Midbrain (tissue), 1 donor: ENCODE measurements at places on chromosomes 11 and 22.
A peak's percentile ranks its signal among the peaks of the same experiment; 100 is the strongest.

GRCh38 chr22:19843857-19844376, 10.8 kb downstream of the GNB1L start:
- no peak for DNase-seq

- DNase-seq = no peak
Observed at GRCh38 chr11:130301002-130301401, 13.7 kb downstream of the ZBTB44 start.

GRCh38 chr22:24035296-24035695, 24.2 kb downstream of the CABIN1 start:
- no peak for DNase-seq

- DNase-seq = no peak
Observed at GRCh38 chr11:64244966-64245365, 1.8 kb downstream of the PPP1R14B start.

GRCh38 chr11:3126207-3126865, 38.8 kb downstream of the OSBPL5 start:
- no peak for DNase-seq

DNA sequence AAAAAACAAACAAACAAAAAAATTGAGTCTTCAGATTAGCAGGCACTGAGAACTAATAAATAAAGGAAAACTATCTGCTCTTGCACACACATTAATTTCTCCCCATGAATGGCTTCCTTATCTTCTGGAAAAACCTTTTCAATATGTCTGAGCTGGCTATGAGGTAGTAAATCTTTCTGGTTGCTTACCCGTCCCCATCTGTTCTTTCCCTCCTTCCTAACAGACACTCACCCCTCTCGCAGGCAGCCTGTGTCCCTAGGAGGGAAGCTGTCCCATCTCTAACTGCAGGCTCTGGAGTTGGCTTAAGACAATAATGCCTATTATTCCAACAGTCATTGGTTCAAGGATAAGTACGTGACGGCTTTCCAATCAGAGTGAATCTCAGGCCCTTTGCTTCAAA, 8.2 kb upstream of the SCUBE2 start:
- DNase-seq = no peak

DNA sequence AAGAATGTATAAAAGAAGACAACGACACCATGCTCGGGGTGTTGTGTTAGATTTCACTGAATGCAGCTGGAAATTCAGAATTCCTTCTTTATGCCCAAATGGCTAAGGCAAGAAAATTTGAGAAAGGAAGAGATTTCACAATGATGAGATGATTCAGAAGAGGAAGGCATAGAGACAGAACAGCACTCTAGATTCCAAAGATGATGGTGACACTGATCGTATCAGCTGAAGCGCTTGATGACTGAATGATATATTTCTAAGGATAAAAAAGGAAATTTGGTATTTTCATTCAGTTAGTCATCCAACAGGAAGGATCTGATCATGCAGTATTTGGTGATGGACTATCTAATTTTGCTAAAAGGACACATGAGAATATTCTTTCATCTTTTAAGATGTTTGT, 189.2 kb downstream of the EFCAB6 start:
- no peak for DNase-seq

GRCh38 chr11:119594639-119595249, 134.3 kb downstream of the NECTIN1 start:
- no peak for DNase-seq

GRCh38 chr11:78655561-78655960, 80.9 kb upstream of the NARS2 start:
- no peak for DNase-seq

DNA sequence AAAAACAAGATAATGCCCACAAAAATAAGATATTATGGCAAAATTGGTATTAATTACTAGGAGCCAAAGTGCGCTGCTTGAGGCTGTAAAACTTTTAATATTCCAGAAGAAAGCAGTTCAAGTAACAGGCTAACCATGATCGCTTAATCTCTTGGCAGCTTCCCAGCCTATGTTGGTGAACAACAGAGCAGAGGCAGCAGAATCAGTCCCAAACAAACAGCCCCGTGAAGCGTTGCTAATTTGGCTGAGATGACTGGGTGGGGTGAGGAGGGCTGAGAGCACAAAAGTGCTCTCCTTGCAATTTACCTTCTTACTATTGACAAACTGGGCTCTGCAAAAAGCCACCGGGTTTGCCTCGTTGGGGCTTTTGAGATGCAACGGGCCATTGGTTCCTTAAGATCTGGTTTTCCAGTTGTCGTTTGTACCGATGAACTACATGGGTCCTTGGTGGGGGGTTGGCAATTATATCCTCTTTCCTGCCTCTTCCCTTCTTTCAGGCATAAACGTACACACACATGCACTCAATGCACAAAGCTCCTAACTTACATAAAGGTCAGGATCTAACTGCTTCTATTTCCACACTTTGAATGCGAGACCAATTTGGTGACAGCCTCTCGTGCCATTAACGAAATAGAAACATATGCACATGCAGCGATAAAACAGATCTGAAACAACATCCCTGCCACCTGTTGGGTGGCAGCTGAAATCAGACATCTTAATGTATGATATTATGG, 407.6 kb upstream of the CADM1 start:
- DNase-seq = no peak

GRCh38 chr22:24728790-24729637, 45.5 kb downstream of the PIWIL3 start:
- peak; percentile 55 for DNase-seq

DNA sequence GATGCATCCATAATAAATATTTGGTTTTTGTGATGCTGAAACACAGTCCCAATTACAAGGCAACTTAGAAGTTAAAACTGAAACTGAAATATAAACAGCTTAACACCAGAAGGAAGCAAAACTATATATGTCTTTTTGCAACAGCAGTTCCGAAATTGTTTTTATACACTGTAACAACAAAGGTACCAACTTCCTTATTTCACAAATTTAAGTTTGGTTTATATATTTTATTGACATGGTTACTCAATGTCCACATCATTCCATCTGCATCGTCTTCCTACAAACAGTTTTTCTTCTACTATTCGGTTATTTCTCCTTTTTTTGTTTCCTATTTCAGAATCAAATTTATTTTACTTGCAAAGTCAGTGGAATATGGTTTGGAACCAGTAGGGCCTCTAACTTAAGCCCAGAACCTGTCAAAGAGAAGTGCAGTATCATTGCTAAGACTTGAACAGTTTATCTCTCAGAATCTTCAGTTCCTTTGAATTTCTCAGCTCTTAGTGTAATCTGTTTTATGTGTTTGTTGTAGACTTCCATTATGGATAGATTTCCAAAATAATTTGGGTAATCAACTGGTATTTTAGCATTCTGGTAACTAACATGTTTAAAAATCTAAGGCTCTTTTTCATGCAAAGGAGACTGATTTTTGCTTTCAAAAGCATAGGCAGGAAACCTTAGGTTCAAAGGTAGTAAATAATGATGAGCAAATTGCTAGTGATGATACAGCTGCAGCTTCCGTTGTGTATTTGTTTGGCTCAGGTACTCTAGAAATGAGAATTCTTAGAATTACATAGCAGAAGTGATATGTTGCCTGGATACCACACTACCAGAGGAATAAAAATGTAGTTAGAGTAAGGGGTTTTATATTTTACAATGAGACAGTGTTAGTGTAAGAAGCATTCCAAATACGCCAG, 8.2 kb upstream of the HSPA8 start:
- no peak for DNase-seq

DNA sequence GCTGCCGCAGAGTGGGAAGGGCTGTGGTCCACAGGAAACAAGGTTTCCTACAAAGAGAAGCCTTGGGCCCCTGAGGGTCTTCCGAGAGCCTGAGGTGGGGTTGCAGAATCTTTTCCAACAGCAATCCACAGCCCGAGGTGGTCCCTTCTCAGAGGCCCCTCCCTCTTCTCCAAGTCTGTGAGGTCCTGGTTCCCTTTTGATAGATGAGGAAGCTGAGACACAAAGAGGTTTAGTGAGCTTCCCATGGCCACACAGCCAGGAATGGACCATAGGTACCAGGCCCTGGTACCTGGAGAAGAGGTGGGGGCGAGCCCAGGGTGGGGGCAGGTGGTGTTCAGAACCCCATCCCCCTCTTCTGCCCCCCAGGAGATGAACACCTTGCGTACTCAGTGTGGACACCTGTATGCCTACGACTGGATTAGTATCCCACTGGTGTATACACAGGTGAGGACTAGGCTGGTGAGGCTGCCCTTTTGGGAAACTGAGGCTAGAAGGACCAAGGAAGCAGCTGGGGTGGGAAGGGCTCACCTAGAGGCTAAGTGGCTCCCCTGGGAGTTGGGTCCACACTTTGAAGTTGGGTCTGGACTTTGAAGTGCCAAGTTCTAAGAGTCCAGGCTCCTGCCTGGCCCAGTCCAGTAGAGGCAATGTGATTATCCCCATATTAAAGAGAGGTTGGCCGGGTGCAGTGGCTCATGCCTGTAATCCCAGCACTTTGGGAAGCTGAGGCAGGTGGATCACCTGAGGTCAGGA, 7.0 kb downstream of the BEST1 start:
- DNase-seq = no peak

DNA sequence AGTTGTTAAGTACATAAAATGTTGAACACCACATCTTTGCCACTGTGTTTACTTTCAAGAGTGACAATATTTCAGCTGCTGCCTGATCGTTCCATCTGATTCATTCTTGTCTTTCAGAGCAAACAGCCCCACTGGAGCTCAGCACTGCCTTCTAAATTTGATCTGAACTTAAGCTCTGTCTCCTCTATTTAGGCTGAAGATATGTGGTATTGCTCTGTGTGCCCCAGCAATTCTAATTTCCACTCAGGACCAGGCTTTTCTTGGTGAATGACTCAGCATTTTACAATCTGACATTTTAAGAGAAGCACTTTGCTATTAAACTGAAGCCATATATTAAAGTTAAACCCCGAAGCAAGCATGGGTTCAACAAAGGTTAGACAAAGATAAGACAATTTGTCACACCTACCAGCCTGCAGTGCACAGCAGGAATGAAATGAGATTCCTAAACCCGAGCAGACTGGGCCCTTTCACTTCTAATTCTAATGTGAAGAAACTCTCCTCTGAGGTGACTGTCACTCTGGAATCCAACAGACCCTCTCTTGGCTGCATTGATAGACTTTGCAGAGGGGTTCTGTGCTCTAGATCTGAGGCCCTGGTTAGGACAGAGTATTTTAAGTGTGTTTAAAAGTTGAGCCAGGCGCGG, 41.7 kb upstream of the PLET1 start:
- DNase-seq = peak; percentile 28

GRCh38 chr11:34176751-34177209, 71.4 kb downstream of the NAT10 start:
- DNase-seq = no peak

- DNase-seq = no peak
Observed at GRCh38 chr11:36868380-36868779, 270.3 kb upstream of the RAG2 start.

GRCh38 chr11:121586750-121587149, 134.0 kb upstream of the SORL1-AS1 start:
- DNase-seq = no peak

DNA sequence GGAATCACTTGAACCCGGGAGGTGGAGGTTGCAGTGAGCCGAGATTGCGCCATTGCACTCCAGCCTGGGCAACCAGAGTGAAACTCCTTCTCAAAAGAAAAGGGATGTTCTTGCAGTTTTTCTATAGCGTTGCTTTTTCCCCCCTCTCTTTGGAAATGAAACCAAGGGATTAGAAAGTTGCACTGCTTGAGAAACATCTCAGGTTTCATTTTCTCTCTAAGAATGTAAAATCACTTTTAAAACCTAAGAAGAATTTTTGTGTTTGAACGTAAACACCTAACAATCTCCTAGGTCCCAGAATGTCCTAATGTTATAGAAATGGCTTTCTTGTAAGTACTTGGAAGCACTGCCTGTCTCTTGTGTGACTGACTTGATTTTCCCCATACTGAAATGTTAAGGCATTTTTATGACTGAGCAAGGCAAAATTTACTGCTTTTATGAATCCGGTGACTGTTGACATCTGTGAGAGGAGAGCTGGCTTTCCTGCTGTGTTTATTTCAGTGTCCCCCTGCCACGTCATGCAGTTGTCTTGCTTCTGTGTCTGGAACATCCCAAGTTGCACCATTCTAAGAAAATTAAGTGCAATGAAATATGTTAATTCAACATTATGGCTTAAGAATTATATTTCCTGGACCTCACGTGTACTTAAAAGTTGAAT, 37.7 kb downstream of the NF2 start:
- no peak for DNase-seq
